ENCODE measurements at places on chromosomes 2 and 18. TPM values are rescaled to one million over a fixed set of nuclear protein-coding genes. Genes with fewer than 3 reads are reported as not detected.

GRCh38 chr18:55879331-55879730, 291.3 kb upstream of the TCF4 start:
- DNase-seq, result no peak

DNA sequence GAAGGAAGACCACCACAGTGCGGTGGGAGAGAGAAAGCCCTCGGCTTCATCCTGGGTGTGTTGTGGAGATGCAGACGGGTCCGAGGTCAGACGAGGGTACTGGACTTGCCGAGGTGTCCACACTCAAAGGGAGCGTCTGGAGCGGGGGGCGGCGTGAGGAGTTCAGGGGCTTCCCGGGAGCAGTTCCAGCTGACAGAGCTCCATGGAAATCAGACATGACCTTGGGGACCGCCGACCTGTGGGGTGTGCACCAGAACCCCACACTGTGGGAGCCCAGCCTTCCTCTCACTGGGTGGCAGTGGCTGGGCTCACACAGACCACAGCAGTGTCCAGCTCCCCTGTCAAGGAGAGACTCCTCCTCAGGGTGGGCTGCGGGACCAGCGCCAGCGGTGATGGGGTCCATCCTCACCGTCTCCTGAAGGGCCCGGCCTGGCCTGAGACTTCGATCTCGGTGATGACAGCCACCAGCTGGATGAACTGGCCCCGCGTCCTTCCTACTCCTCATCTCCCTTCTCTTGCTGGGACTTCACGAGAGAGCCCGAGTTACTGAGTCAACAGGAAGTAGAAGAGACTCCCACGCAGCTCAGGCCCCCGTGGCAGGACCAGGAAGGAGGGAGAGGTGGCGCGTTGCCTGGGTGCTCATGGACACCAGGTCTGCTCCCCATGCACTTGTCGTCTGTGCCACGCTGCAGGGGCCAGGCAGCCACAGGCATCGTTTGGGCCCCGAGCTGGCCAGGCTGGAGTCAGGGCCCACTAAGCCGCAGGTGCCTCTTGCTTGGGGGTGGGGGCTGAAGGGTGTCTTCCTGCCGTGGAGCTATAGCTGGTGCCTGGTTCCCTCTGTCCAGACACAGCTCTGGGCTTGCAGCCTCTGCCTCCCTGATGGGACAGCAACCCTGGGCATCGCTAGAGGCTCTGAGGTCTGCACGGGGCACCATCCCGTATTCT, 101.9 kb upstream of the CTDP1 start:
- DNase-seq, result no peak

- DNase-seq, result no peak
Observed at GRCh38 chr2:105315314-105315713, 14.2 kb downstream of the TGFBRAP1 start.

- no peak for DNase-seq
Observed at GRCh38 chr2:149871091-149871885, 283.7 kb upstream of the MMADHC start.

DNA sequence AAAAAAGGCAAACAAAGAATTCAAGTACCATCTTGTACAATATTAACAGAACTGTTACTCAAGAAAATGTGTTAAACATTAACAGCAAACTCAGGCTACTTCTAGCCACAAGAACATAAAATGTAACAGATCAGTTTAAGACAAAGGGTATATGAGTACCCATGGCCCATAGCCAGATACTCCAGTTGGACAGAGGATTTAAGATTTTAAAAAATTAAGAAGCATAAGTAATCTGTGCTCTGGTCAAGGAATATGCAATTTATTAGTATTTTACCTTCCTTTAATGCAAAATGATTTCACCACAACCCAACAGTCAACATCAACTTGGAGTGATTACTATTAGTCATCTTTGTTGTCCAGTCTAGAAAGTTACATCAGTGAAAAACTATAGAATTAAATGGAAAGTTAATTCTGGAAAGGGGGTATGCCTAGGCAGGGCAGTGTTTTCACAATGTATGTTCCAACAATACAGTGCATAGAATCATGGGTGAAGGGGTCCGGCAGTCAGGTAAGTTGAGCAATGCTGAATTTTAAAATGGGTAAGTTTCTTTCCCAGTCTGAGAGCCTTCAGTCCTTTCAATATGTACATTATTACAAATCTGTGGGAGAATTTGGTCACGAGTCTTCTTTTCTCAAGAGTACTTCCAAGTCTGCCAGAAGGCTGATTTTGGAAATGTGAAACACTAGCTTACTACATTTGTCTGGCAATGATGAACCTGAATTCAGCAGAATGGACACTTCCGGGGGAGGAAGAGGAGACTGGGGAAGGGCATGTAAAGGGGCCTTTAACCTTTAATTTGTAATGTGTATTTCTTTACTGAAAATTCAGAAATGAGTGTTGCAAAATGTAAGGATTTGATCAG, 34.5 kb downstream of the SFT2D3 start:
- DNase-seq, result no peak

The FOXI3 gene
- total RNA-seq, result not detected

The ZNF385B gene
- not detected for total RNA-seq

DNA sequence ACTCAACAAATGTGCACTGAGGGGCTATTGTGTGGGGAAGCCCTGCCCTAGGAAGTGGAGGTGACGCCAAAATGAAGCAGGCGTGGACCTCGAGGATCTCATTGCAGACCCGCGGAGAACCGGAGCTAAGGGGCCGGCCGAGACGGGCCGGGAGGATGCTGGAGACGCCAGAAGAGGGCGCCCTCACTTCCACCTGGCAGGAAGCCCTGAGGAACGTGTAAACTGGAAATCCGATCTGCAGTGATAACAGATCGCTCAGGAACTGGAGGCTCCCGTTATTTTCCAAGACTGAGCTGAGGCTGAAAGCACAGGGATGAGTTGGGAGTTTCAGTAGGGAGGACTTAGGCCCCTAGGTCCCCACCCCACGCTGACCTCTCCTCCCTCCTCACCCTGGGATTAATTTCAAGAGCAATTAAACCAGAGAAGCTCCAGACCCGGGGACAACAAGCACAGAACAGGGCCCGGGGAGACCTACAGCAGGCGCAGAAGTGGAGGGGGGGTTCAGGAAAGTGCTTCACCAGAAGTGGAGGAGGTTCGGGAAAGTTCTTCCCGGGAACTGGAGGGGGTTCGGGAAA, 7.7 kb upstream of the COL6A3 start:
- DNase-seq, result peak; percentile 38

GRCh38 chr18:55337138-55337537, 250.9 kb downstream of the TCF4 start:
- no peak for DNase-seq

DNA sequence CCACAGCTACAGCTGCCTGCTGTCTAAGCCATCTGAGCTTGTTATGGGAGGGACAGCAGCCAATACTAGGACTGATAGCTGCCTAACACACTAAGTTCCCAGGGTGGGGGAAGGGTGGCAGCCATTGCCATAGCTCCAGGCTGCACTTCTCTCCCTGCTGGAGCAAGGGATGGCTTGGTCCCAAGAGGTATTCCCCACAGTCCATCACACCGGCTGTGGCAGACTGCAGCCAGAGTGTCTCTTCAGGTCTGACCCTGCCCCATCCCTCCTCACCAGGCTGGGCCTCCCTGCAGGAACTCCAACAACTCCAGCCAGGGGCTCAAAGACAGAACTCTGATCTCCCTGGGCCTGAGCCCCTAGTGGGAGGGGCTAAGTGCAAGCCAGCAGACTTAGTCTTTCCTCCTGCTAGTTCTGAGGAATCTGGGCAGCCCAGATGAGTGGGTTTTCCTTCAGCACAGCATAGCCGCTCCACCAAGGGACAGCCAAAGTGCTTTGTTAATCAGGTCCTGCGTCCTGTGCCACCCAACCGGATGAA, 632.1 kb downstream of the SOCS6 start:
- DNase-seq, result no peak

- DNase-seq, result no peak
Observed at GRCh38 chr2:191462370-191462769, 215.6 kb upstream of the NABP1 start.

- DNase-seq, result no peak
Observed at GRCh38 chr2:150549381-150549780, 61.9 kb upstream of the RND3 start.

The GCG gene
- total RNA-seq, result not detected

GRCh38 chr2:58304843-58305242, 63.7 kb upstream of the FANCL start:
- no peak for DNase-seq

GRCh38 chr2:235849489-235849888, 318.7 kb downstream of the GBX2 start:
- DNase-seq, result no peak

DNA sequence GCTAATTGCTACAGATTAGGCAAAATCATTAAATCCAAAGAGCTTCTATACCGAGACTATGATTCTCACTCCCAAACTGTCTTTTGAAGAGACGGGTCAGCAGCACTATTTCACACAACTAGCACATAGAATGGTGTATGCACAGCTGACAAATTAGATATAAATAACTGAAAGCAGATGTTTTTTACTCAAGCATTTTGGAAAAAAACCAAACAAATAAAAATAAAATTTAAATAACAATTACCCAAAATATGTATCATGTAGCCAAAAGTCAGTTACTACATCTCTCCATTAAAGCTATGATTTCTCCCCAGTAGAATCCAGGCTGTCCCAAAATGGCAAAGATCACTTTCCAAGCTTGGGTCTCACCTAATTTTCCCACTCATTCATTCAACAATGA, 107.9 kb downstream of the TMEM163 start:
- peak; percentile 49 for DNase-seq

DNA sequence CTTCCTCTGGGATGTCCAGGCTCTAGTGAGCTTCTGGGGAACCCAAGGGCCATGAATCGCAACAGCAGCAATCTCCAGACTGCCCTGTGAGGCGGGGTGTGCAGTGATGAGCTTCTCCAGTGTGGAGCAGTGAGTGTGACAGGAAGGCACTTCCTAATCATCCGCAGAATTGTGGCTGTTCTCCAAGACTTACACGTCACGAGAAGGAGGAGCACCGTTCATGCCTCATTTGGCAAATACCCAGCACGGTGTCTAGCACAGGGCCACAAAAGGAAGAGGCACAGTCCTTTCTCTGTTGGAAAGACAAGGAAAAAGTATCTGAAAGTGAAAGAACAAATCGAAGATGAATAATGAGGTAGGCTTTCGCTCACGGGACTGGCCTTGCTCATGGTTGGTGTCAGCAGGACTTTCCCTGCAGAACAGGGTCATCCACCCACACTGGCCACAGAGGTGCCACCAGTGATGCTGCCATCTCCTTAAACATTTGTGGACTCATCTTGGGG, 125.1 kb upstream of the HAAO start:
- no peak for DNase-seq

GRCh38 chr2:9858730-9859068, 15.4 kb downstream of the TAF1B start:
- no peak for DNase-seq

- no peak for DNase-seq
Observed at GRCh38 chr2:184078496-184078895, 519.8 kb upstream of the ZNF804A start.

GRCh38 chr2:111694700-111695101, 189.3 kb downstream of the ANAPC1 start:
- DNase-seq, result no peak

DNA sequence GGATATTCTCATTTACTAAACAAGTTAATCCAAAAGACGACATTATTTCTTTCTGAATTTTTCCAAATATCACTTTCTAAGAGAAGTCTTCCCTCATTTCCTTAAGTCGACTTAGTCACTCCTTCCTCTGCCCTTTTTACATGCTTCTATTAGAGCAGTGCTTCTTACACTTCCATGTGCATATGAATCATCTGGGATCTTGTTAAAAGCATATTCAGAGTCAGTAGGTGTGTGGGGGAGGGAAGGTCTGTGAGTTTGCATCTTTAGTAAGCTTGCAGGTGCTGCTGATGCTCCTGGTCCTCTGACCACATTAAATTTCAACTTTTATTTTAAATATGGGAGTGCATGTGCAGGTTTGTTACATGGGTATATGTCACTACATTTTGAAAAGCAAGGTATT, 582.6 kb downstream of the NRXN1 start:
- DNase-seq, result peak; percentile 34

GRCh38 chr2:227862741-227863588, 8.5 kb upstream of the DAW1 start:
- DNase-seq, result no peak

GRCh38 chr2:176291809-176292283, 22.6 kb downstream of the MTX2 start:
- no peak for DNase-seq

GRCh38 chr2:55452879-55453278, 33.2 kb upstream of the CCDC88A start:
- no peak for DNase-seq

DNA sequence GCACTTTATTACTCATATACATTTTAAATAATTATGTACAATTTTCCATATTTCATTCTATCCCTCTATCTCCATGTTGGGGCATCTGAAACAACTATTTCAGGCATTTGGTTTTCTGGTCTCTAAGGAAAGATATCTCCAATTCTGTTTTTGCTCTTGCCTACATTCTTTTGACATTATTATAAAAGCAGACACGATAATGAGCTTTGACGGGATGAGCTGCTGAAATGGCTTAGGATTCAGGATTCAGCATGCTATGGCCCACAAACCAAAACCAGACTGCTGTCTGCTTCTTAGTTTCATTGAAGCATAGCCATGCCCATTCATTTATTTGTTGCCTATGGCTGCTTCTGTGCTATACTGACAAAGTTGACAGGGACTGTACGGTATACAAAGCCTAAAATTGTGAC, 42.7 kb upstream of the GLS start:
- no peak for DNase-seq

DNA sequence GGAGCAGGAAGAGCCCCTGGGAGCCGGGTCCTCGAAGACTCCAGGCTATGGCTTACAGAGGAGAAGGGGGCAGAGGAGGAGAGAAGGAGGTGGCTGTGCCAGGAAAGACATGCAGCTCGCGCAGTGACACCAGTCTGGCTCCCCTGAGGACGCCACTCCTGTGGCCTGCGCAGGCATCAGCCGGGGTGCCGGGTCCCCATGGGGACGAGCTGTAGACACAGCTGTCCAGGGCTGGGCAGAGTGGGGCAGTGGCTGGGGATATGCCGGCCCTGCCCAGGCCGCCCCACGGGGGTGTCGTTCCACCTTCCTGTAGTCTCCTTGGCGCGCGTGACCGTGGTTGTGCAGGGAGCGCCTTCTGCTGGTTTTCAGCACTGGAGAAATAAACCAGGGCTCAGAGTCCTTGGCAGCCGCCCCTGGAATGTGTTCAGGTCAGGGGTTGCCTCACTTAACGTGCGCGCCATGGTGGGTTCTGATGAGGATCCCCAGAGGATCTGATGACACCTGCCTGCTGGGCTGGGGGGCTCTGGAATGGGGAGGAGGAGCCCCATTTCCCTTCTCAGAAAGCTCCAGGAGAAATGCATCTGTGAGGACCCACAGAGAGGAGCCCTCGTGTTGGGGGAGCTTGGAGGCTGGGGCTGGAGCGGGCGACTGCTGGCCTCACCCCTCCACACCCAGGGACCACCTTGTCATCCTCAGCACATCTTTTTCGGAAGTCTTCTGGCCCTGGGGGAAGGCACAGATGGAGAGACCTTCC, 26.7 kb downstream of the RAMP1 start:
- DNase-seq, result peak; percentile 43
